ENCODE measurements at places on chromosomes 6 and 20.

DNA sequence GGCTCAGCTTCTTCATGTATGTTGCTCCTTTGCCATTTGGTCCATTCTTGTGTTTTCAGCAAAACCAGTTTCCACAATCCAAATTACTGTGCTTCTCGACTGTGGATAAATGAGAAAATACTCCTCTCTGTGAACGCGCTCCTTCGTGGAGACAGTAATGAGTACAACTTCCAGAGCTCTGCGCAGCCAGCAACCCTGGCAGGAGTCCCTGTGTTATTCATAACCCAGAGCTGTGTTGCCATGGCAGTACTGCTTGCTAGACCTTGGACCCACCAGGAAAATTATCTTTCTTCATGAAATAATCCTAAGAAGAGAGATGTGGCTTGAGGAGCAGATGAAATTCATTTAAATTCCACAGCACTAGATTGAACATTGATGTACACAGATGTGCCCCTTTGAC is 73.7 kb downstream of the SLC22A3 start:
- no peak for DNase-seq

- peak; percentile 39 for DNase-seq
Observed at GRCh38 chr6:14711056-14711703, 534.7 kb upstream of the JARID2 start.

GRCh38 chr20:50794181-50794845 is 548 bp upstream of the BCAS4 start:
- DNase-seq = no peak

DNA sequence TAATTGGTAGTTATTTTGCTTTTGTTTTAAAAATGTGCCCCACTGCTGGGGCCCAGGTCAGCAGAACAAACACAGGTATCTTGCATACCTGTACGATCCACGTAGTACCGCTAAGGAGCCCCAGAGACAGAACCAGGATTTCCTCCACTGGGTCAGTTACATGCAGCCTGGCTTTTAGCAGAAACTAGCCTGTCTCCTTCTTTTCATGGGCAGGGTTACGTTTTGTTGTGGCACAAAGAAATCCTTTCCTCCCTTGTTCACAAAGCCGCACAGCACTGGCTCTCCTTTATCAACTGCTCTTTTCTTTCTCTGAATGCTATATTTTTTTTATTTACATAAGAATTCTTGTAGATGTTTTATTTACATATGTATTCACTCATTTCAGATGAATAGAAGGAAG is 190.3 kb upstream of the POU3F2 start:
- no peak for DNase-seq

DNA sequence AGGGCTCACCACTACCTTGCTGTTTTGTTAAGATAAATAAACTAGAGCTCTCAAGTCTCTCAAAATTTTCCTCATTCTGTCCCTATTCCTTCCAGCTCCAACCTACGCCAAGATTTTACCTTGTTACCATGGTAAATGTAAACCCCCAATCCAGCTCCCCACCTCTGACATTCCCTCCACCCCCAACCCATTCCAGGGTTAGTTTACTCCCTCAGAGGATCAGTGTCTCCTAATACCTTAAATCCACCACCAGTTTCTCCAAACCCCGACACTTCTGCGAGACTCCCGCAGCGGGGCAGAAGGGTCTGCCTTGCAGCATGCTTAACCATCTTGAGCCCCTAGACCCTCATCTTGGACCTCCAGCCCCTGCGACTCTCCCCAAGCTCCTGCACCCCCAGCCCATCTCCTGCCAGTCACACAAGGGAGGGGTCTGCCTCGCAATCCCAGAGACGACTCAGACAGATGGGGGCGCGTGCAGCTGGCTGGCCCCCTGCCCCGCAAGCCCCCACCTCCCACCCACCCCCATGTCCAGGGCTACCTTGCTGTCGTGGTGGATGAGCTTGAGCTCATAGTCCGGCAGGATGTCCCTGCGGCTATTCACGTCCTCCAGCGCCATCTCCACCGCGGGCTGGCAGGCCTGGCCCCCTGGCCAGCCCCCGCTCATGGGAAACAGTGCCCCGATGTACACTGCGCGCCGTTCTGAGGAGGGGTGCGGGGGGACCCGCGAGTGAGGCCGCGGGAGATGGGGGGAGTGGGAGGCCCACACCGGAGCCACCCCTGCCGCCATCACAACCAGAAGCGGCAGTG is 5.8 kb downstream of the GABBR1 start:
- no peak for DNase-seq

DNA sequence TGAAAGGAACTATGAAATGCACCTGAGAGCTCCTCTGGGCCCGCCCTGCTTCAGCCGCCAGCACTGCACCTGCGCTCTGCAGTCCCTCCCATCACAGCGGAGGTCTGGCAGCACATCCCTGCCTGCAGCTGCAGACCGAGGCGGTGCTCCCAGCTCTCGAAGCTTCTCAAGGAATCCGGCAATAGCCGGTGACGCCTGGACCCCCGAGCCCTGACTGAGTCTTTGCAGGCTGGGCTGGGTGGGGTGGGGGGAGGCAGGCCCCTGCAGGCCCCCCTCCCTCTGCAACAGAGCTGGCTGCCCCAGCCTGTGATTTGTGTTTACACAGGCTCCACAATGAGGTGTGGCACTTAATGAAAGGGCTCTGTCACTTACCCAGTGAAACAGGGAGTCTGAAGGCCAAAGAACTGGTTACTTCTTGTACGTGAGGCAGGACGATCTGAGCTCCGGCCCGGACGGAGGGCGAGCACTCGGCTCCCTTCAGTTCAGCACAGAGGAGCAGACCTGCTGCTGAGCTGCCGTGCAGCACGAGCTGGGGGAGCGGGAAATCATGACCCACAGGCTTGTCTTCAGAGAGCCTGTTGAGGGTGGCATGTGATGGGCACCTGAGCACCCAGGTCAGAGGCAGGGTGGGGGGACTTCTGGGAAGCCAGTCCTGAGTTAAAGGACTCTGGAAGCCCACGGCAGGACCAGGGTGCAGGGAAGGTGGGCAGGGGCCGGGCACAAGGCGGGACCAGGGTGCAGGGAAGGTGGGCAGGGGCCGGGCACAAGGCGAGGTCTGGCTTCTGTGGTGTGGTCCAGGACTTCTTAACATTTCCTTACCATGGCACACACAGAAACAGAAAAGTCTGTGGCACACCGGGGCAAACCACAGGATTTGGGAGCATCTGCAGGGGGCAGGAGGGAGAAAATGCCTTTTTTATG is 192.3 kb upstream of the THBS2 start:
- no peak for DNase-seq

GRCh38 chr20:15256676-15257568 is 919.5 kb upstream of the FLRT3 start:
- no peak for DNase-seq

DNA sequence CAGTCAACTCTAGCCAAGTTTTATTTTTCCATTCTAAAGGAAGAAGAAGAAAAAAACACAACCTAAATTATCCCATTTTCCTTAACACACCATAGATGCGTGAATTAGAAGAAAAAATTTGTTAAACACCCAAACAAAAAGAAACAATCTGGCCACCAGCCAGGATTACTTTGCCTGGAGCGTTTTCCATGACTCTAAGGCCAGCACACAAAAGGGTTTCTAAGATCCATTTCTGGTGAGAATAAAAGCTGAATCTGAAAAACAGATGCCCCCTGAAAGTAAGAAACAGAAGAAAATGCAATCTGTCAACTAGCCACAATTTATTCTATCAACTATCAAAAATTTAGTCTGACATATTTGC is 267.2 kb upstream of the SULF2 start:
- DNase-seq = no peak

GRCh38 chr6:2839195-2839981 is 2.3 kb downstream of the SERPINB1 start:
- no peak for DNase-seq

GRCh38 chr6:164114651-164115050 is 700.1 kb downstream of the QKI start:
- peak; percentile 24 for DNase-seq

- peak; percentile 28 for DNase-seq
Observed at GRCh38 chr6:146543940-146544615, 445 bp downstream of the RAB32 start.

- DNase-seq = no peak
Observed at GRCh38 chr6:151690768-151691562, 116.5 kb upstream of the ESR1 start.

- no peak for DNase-seq
Observed at GRCh38 chr20:16514140-16514539, 59.1 kb downstream of the KIF16B start.

DNA sequence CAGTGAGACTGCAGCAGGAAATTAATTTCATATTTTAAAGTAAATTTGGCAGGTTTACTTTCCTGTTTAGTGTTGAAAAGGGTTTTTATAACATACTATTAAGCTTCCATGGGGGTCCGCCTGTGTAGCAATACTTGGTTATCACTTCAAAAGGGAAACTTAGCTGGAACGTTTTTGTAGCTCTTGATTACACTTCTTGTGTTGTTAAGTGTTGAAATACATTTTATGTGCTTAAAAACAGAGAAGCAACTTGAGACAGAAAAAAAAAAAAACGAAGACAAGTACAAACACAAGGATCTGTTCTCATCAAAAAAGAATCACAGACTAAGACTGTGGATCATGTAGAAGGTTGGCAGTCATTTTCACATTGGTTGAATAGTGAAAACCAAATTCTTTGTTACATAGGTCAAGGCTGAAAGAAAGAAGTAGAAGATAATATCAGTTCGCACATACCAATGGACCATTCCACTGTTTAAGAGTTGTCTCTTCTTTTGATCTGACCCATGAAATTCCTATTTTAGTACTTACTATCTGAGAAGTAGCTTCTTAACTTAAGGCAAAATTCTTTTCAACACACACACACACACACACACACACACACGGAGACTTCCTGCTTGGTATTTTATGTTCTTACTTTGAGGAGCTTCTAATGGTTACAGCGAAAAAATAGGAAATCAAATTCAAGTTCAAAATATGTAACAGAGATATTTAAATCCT is 113.9 kb upstream of the SLC35B3 start:
- DNase-seq = no peak

GRCh38 chr20:53423587-53424146 is 170.0 kb downstream of the ZNF217 start:
- no peak for DNase-seq

- no peak for DNase-seq
Observed at GRCh38 chr20:13457487-13457886, 181.2 kb downstream of the TASP1 start.

- no peak for DNase-seq
Observed at GRCh38 chr6:103522045-103522444, 1337.7 kb downstream of the HACE1 start.

DNA sequence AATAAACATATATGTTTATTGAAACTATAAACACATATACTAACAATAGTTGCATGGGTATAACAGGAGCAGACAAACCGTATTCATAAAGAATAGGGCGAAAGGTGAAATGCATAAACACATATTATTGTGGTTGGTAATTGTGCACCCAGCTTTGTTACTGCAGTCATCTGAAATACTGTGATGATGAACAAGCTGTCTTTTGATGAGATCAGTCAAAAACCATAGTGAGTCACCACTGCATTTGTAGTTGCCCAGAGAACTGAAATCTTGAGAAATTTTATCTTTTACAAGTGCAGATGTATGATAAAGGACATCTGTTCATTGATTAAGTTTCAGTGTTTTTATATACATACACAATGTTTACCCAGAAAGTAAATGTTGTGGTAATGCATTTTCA is 133.7 kb downstream of the MYO6 start:
- no peak for DNase-seq

GRCh38 chr6:117329926-117330325 is 64.6 kb downstream of the VGLL2 start:
- DNase-seq = no peak

- DNase-seq = peak; percentile 58
Observed at GRCh38 chr20:10672624-10673127, 1.1 kb downstream of the JAG1 start.

- no peak for DNase-seq
Observed at GRCh38 chr20:25355011-25355595, 35.5 kb downstream of the ABHD12 start.

DNA sequence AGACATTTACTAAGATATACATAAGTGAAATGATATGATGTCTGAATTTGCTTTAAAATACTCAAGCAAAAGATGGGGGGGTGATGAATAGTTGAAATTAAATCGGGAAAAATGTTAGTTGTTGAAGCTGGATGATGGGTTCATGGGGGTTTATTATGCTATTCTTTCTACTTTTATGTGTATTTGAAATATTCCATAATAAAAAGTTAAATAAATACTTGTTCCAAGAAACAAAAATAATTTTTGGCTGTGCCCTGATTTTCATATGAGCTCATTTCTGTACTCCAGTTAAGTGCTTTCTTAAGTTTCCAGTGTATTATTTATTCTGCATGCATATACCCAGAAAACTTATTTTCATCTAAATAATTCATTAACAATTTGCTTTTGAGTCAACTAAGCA is 138.6 kb downstream of the AIG1 start:
- no peak for DNase-seq

GRCh38 chr6:108242721-108243120 is 18.1 kb downstream of the SNX3 start:
- DNase-seq = no peak

DNA sequence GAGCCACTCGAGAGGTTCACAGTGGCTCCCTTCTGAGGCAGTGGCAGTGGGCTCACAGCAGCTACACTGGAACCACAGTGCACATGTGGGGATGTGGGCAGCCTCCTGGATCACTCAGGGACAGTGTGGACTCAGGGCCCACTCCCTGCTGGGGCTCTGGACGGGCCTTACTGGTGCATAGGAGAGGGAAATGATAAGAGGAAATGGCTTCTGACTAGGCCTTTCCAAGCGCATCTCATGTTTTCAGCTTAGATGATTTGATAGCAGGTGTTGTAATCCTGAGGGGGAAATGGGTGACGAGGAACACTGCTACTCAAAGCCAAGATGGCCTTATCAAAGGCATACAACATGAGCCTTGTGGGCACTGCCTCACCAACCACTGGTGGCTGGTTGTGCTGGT is 44.0 kb downstream of the PANK2 start:
- DNase-seq = no peak

DNA sequence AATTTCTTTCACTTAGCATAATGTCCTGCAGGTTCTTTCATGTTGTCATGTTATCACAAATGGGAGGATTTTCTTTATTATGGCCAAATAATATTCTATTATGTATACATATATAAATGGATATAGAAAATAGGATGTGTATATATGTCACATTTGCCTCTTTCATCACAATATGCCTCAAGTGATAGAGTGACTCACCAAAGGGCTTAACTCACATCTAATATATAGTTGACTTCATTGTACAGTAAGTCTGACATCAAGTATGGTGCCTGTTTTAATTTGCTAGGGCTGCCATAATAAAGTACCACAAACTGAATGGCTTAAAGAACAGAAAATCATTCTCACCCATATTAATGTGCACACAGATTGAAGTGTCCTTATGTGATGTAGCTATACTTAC is 436.1 kb upstream of the FLRT3 start:
- DNase-seq = no peak

All from head of caudate nucleus (tissue), 42 donors.